Thoracic aorta endothelial cell (primary cell): ENCODE measurements at places on chromosomes 7 and 10. TPM values are rescaled to one million over a fixed set of nuclear protein-coding genes. Genes with fewer than 3 reads are reported as not detected.

The ERVW-1 gene
- not detected in 2 replicates for total RNA-seq

The MMP21 gene
- total RNA-seq = 0.13 TPM in 1 of 2 replicates, not detected in the other

The ZDHHC6 gene
- 43.6 and 51.7 TPM in 2 replicates for total RNA-seq

The OR2A5 gene
- total RNA-seq = not detected in 2 replicates

The C10orf67 gene
- not detected in 2 replicates for total RNA-seq

The ODAD2 gene
- 0.22 and 0.27 TPM in 2 replicates for total RNA-seq

The CYP3A5 gene
- not detected in 2 replicates for total RNA-seq

The DNAJB9 gene
- total RNA-seq = 14.1 and 17.0 TPM in 2 replicates

The ZSCAN25 gene
- 12.3 and 12.4 TPM in 2 replicates for total RNA-seq

The EPO gene
- total RNA-seq = not detected in 2 replicates

The TRIL gene
- total RNA-seq = under 0.01 and 0.40 TPM in 2 replicates

The CARD11 gene
- total RNA-seq = 10.1 and 29.8 TPM in 2 replicates

The VAX1 gene
- total RNA-seq = not detected in 2 replicates

The INSYN2A gene
- 0.07 and 0.13 TPM in 2 replicates for total RNA-seq

The CPA2 gene
- total RNA-seq = not detected in 2 replicates

The NEUROG3 gene
- total RNA-seq = not detected in 2 replicates

The HOXA9 gene
- 0.40 and 27.9 TPM in 2 replicates for total RNA-seq

The STEAP2 gene
- total RNA-seq = 6.8 and 8.2 TPM in 2 replicates

The SYT15 gene
- 0.13 and 0.14 TPM in 2 replicates for total RNA-seq

The ASB15 gene
- total RNA-seq = not detected in 2 replicates

The CNPY1 gene
- total RNA-seq = not detected in 2 replicates

The FKBP9 gene
- total RNA-seq = 95.6 and 117 TPM in 2 replicates

The TBX20 gene
- total RNA-seq = 0.29 and 14.4 TPM in 2 replicates

The ZMIZ2 gene
- 19.8 and 29.1 TPM in 2 replicates for total RNA-seq

The CFAP43 gene
- total RNA-seq = 0.13 and 0.22 TPM in 2 replicates

The IL15RA gene
- total RNA-seq = 14.9 and 26.6 TPM in 2 replicates

The C7orf33 gene
- total RNA-seq = not detected in 2 replicates

The CXCL12 gene
- 0.14 and 1.2 TPM in 2 replicates for total RNA-seq
